ENCODE measurements at places on chromosomes 12 and 14.

GRCh38 chr14:70472253-70473159 is 20.5 kb downstream of the ADAM21 start:
- DNase-seq = no peak

DNA sequence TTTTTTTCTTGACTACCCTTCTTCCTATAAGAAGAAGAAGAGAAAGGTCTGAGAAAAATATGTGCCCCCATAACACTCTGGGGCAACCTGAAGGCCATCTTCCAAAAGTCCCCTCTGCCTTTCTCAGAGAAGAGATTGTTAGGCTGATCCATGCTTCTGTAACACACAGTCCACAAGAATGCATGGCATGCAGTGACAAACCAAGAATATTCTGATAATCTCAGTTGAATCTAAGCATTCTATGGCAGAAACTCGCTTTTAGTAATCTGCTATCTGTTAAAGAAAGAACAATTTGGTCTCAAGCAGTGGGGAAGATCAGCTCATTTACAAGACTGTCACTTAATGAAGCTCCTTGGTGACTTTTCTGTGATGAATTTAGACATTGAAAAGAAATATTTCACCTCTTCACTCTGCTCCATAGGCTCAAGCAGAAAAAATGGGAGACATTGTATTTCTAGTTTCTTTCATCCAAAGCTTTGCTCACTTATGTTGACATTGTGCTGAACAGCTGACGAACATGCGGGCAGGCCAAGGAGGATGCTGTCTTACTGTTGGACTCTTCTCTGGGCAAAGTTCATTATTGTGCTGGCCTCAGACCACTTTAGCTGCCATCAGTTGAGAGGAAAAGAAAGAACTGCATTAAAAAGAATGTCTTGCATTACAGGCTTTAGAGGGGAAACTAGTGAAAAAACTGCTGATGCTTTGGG is 957.1 kb downstream of the DIO2 start:
- DNase-seq = no peak

GRCh38 chr12:105100998-105101397 is 6.5 kb upstream of the WASHC4 start:
- DNase-seq = no peak

- peak; percentile 7 for DNase-seq
These were observed 32.9 kb downstream of the C14orf132 start for GRCh38 chr14:96072076-96072475.

DNA sequence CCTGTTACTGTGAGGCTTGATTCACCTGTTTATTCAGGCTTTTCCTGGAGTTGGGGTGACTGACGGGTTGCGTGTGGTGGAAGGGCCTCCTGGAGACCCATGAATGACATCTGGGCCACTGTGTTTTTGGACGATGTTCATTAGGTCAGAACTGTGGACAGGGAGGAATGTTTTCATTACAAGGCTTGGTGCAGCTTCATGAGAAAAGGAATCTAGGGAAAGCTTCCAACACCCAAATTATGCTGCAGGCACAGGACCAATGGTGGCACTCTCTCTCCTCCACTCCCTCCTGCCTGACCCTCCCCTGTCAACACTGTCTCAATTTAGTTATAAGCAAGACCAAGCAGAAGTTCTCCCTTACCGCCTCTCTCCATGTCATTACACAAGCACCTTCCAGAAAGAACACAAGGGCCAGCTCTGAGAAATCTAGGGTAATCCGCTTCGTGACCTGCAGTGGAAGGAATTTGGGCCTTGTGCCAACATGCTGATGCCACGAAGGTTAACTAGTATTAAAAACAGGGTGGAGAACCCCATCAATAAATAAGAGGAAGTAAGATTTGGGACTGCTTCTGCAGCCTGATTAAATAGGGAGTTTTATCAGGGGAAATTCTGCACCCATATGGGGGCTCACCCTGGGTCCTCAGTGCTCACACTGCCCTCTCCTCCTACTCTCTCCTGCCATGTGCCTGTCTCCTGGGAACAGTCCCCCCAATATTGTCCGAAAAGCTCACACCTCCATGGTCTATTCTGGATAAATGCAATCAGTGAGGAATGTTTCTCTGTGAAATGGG is 200.3 kb downstream of the KTN1 start:
- DNase-seq = no peak

GRCh38 chr12:62983594-62983993 is 48.6 kb upstream of the PPM1H start:
- DNase-seq = no peak

GRCh38 chr14:72948481-72949138 is 22.3 kb downstream of the DCAF4 start:
- DNase-seq = no peak

DNA sequence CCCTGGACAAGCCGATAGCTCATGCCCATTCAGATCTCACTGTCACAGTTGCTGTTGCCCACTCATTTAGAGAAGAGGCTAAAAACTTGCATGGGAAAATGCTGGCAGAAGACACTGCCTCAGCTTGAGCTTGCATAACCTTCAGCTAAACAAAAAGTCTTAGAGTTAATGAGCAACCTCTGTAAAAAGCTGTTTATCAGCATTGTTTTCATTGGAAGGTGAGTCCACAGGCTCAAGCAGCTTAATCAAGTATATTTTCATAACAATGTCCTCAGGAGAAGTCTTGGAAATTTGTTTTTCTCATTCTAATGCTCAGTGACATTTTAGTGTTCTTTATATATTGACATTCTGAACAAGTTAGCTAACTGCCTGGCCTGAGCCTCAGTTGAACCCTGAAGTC is 872.9 kb downstream of the TMTC2 start:
- DNase-seq = no peak

DNA sequence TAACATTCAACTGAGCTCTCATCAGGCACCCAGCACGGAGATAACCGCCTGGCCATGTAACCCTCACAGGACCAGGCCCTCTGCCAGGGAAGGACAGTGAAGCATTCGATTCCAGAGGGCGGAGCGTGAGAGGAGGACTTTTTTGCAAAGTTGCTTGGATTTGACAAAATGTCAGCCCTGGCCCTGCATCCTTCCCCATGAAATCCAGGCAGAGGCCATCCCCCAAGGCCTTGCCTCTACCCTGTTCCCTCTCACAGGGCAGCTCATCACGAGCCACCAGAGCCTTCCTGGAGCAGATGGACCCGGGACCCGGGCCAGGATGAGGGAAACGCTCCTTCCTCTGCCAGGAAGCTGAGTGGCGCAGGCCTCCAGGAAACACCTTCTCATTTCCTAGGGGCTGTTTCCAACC is 17.0 kb downstream of the CAMKK2 start:
- no peak for DNase-seq

DNA sequence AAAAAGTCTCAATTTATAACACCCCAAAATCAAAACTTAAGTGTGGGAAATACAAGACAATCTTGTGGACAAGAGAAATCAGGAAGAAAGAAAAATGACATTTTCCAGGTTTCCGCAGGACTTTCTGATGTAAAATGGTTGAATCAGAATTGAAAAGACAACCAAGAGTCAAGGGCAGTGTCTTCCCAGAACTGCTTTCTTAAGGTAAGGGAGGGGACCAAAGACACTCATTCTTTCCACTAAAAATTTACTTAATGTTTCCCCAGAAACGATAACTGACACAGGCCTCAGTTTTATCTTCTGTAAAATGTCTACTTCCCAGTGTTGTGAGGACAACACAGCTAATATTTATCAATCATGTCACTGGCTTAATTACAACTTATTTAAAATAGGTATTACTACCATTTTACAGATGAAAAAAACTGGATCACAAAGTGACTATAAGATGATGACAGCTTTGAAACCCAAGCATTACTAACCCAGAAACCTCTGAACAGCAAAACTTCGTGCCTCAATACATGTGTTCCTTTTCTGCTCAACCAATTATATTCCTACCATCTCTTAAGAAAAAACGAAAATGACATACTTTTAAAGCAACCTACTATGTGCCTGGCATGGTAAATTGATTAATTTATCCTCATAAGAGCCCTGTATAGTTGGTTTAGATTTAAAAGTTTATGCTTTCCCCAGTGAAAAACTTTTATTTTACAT is 4.6 kb downstream of the SINHCAF start:
- no peak for DNase-seq

DNA sequence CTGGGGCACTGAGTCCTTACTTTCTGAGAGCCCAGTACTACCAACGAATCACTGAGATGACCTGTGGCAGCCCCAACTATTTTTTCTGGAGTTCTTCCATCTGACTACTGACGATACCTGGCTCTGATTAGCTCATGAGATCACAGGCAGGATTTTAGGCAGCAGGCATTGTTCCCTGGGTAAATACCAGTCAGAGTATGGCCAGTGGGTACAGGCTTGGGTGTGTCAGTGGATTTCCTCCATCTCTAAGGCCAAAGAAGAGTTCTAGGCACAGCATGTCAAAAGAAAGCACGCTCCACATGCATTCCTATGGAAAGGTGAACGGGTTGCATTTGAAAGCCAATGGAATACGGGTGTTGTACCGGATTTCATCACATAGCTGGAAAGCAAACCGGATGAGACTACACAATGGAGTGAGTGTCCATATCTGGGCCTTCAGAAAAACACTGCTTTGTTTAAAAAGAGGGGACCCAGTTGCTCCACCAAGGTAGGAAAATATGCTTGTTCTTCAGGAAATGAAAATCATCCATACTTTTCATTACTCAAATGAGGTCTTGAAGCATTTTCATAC is 55.0 kb downstream of the PAX9 start:
- no peak for DNase-seq

DNA sequence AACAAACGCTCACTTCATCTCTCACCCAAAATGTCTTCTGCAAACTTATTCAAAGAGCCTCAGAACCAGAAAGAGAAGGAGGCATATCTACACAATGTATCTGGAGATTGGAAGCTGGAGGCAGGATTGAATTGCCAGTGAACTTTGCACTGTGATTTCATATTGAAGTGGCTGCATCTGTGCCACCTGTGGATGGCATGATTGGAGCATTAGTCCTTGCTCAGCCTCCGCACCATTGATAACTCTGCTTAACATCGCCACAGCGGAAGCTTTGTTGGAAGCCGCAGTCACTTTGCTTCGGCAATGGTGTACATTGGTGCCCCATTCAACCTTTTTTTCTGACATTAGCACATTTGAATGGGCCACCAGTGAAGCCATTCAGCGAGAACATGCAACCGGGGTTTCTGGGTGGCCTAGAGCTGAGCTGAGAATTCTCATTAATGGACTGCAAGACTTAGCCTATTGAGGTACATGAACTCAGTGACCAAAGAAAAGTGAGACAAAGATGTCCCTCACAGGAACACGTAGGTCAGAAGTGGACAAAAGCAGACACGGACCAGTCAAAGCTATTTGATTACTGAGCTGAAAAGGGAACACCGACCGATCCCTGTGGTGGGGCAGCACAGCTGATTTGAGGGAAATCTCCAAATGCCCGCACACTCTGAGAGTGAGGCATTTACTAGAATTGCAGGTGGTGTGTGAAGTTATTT is 130.4 kb downstream of the BRMS1L start:
- no peak for DNase-seq

DNA sequence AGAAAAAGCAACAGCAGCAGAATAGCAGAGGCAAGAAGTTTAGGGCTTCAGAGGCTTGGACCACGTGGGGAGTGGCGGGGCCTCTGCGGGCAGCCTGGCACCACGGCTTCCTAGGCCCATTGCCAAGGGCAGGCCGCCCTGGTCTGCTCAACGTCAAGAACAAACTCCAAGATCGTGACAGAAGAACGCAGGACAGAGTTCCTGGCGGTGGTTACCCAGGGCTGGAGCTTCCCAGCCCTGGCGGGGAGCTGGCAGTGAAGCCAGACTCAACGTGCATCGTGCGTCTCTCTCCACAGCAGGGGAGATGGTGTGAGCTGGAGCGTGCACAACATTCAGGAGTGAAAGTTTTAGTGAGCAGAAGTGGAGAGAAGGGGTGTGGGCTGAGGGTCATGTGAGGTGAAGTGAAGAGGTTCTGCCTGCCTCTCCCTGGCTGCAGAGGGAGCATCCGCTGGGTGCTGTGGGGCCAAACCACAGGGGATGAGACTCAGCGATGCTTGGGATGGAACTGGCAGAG is 13.9 kb upstream of the CACNA2D4 start:
- no peak for DNase-seq

DNA sequence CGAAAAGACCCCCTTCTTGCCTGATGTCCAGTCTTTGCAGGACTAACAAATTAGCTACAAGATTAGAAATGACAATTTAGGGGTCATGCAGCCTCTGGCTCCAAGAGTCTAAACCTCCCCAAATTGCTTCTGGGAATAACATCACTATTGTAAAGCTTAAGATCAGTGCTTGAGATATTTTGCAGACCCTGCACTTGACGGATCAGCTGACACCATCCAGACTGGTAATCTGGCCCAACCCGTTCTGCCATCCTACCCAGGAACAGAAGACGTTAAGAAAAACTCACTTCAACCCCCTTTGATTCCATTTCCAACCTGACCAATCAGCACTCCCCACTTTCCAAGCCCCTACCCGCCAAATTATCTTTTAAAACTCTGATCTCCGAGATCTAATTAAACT is 236.7 kb upstream of the KRR1 start:
- no peak for DNase-seq

DNA sequence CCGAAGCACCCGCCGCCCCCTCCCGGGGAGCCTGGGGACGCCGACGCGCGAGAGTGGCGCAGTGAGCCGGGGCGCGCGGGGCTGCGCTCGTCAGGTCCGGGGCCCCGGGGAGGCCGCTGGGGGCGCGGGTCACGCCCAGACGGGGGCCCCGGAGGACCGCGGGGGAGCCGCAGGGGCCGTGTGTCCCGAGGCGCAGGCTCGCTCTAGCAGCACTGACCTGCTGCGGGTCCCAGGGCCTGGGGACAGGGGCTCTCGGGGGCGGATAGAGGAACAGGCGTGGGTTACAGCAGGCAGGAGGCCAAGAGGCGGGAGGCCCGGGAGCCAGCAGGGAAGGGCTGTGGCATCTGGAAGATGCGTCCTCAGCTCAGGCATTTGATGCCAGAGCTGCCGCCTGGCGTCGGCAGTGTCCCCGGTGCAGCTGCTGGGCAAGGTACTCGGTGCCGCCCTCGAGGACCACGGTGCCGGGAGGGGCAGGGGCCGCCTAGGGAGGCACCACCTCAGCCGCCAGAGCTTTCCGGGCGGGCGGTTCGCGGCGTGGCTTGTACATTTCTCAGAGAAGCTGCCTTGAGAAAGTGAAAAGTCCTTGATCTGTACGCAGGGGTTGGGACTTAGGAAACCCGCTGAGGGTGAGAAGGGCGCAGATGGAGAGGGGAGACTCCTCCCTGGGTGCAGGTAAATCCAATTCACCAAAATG is 1.2 kb downstream of the WNT5B start:
- no peak for DNase-seq

DNA sequence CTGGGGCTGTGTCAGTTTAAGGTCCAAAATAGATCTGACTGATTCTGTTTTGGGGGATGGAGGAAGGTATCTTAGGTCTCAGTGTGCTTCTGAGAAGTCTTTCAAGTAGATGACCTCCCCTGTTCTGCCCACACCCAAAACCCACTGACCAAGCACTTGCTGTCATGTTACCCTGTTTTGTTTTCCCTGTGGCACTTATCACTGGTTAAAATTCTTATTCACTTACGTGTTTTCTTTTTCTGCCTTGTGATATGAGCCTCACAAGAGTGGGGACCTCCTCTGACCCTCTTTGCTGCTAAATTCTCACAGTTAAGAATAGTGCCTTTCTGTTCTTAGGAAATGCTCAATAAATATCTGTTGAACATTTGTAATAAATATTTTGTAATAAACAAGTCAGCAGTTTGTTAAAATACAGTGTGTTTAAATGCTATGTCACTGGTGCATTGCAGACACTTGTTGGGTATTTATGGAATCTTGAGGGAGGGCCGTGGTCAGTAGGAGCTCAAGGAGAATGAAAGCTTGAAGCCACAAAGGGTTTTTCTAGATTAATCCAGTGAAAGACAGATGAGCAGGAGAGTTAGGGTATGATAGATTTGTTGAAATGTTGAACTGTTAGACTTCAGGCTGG is 20.9 kb downstream of the PLEKHA5 start:
- no peak for DNase-seq

All from activated naive CD4-positive, alpha-beta T cell treated with anti-CD3 and anti-CD28 coated beads, Interleukin-2, amount 50 U/mL, for 72 hours (primary cell).